ENCODE measurements at places on chromosomes 1 and 21. TPM values are rescaled to one million over a fixed set of nuclear protein-coding genes. Genes with fewer than 3 reads are reported as not detected.

GRCh38 chr1:214386747-214387146, 105.8 kb downstream of the SMYD2 start:
- no peak for DNase-seq

- no peak for DNase-seq
Observed at GRCh38 chr1:181513786-181514297, 30.5 kb downstream of the CACNA1E start.

DNA sequence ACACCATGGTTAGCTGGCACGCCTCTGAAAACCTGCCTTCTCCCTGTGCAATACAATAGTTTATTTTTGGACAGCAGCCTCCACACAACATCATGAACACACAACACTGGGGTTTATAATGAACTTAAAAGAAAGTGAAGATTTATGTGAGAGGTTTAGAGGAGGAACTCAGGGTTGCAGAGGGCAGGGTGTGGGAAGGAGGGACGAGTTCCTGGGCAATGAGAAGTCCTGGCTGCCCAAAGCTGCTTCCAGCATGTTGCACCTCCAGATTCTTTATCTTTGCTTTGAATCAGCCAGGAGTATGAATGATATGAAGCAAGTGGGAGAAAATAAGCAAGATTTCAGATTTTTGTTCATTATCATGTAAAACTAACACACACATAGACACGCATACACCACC, 11.3 kb upstream of the LRRC8D start:
- no peak for DNase-seq

TTC34 gene
- 0.59 TPM for total RNA-seq

GRCh38 chr21:16363100-16363499, 633.3 kb downstream of the USP25 start:
- DNase-seq, result no peak

DNA sequence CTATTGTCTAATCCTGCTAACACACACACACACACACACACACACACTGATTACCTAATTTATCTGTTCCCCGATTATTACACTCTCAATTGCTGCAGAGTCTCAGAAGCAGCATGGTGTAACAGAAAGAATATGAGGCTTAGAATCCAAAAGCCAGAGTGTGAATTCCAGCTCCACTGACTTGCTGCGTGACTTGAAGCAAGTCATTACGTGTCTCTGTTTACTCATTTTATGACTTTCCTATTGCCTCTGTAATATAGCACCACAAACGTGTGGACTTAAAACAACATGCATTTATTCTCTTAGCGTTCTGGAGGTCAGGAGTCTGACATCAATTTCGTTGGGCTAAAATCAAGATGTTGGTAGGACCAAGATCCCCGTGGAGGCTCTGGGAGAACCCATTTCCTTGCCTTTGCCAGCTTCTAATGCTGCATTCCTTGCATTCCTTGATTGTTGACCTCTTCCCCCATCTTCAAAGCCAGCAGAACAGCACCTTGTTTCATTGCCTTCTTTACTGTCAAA, 55.9 kb upstream of the ATP5PO start:
- DNase-seq, result no peak

CFH gene
- 27.8 TPM for total RNA-seq

ATPAF1 gene
- total RNA-seq, result 216 TPM

SPRR3 gene
- not detected for total RNA-seq

DNA sequence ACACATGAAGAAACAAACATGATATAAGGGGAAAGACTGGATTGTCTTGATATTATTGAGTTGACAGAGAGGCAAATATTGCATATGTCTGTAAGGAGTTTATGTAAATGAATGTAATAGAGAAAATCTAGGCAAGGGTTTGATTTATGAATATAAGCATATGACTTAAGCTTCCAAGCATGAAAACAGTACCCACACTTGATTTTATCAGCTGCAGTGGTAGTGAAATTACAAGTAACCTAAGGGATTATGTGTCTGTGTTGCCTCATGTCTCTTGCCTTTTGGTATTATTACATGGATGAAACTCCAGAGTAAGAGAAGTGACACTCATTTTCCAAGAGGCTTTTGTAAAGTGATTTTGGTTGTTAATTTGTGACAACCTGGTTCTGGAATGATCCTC, 1678.9 kb downstream of the KCNT2 start:
- no peak for DNase-seq

SOD1 gene
- total RNA-seq, result 433 TPM

- DNase-seq, result no peak
Observed at GRCh38 chr21:20315042-20315441, 683.2 kb upstream of the NCAM2 start.

DNA sequence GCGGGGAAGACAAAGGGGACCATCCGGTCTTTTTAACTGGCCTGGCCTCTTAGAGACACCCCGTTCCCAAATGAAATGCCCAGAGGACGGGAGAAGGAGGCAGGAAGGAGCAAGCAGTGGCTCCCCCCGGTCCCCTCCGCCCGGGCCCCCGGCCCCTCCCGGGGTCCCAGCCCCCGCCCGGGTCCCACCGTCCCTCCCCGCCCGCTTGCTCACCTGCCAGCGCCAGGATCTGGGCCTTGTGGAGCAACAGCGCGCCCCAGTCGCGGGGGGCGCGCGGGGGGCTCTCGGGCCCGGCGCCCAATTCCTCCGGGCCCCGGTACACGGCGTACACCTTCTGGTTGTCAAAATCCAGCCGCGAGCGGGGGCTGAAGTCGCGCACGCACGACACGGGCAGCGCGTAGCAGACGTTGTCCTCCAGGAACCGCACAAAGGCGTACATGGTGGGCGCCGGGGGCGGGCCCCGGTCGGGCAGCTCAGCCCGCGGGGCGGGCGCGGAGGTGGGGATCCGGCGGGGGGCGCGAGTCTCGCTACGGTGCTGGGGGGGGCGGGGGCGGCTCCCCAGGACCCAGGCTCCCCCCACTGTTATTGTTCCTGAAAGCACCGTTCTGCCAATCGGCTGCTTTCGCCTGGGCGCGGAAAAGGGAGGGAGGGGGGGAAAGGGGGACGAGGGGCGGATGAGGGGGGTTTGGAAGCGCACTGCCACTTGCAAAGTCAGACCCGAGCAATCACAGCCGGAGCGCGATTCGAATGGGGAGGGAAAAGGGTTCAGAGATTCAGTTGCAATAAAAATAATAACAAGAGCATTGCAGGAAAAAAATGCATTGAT, at the start of gene BEND5:
TSS of gene BEND5 (minus strand) at position 499 of the 826 bp plus-strand sequence. CDS start at position 439, 60 bp downstream.
- peak; percentile 64 for DNase-seq

TAS1R1 gene
- total RNA-seq, result not detected

DNA sequence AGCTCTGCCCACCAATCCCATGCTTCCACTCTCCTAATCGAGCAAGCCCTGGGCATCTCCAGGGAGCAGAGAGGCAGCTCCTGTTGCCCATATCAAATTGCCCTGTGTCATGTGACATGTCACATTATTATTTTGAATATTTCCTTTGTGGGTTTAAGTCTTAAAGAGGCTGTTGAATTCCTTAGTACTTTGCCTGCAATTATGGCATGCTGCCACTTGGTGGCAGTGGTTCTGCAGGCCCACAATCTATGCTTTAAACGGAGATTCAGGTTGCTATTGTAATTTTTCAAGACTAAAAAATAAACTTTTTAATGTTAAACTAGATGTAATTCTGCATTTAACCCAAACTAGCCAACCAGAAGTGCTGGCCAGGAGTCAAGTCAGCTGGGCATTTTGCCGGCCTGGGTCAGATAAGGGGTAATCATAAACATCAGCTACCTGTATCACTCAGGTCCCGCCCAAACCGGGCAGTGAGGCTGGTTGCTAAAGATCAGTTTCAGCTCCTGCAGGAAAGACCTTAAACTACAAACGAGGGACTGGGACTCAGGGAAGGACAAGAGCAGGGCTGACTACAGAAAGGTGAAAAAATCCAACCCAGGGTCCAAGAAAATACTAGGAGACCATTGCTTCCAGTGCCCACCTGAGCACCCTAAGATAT, 37.3 kb upstream of the ARHGEF16 start:
- no peak for DNase-seq

- DNase-seq, result peak; percentile 72
Observed at GRCh38 chr21:44708213-44708865, 3.0 kb downstream of the TSPEAR start.

- no peak for DNase-seq
Observed at GRCh38 chr1:235990330-235990795, 74.5 kb downstream of the NID1 start.

NBPF3 gene
- total RNA-seq, result 4.2 TPM

DNA sequence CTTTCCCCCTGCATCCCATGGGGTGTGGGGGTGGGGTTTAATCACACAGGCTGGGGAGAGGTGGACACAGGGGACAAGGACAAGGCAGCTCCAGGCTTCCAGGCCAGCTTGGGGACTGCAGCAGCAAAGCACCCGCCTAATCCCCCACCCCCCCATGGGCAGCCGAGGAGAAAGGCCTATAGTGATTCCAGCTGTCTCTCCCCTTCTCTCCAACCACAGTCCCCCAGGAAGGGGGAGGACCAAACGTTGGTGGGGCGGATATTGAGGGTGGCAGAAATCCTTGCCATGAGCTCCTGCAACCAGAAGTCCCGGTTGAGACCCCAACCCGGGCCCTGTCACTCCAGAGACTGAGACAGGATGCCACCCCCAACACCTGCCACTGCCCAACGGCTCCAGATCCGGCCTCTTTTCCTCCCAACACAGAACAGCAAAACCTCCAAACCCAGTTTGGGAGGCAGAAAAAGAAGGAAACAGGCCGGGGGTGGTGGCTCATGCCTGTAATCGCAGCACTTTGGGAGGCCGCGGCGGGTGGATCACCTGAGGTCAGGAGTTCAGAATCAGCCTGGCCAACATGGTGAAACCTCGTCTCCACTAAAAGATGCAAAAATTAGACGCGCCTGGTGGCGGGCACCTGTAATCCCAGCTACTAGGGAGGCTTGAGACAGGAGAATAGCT, 1.7 kb downstream of the EPHA2 start:
- DNase-seq, result no peak

SLAMF7 gene
- 0.50 TPM for total RNA-seq

RNF223 gene
- total RNA-seq, result not detected

DNA sequence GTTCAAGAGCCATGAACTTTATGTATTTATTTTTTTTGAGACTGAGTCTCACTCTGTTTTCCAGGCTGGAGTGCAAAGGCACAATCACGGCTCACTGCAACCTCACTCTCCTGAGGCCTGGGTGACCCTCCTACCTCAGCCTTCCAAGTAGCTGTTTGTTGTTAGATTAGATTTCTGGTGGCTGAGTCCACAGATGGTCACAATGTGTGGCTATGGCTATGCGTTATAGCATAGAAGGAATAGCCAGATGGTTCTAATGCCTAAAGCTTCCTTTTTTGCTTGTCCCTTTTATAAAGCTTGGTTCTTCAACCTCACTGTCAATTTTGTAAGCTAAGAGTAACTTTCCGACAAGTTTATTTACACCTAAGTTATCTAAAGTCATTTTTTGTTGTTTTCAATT, 62.3 kb upstream of the FMN2 start:
- DNase-seq, result no peak

TRPM2 gene
- 1.5 TPM for total RNA-seq

GRCh38 chr1:184379111-184379752, 7.6 kb upstream of the C1orf21 start:
- no peak for DNase-seq

- DNase-seq, result no peak
Observed at GRCh38 chr1:245978915-245979314, 528.2 kb downstream of the SMYD3 start.

GRCh38 chr1:228852024-228852423, 116.7 kb downstream of the RHOU start:
- DNase-seq, result peak; percentile 35

- no peak for DNase-seq
Observed at GRCh38 chr1:158000507-158000906, 7.1 kb downstream of the KIRREL1 start.

CNR2 gene
- not detected for total RNA-seq

- DNase-seq, result no peak
Observed at GRCh38 chr1:25795946-25796810, 3.8 kb upstream of the SELENON start.

GRCh38 chr1:24640288-24640687, 2.8 kb upstream of the SRRM1 start:
- DNase-seq, result peak; percentile 51

DNA sequence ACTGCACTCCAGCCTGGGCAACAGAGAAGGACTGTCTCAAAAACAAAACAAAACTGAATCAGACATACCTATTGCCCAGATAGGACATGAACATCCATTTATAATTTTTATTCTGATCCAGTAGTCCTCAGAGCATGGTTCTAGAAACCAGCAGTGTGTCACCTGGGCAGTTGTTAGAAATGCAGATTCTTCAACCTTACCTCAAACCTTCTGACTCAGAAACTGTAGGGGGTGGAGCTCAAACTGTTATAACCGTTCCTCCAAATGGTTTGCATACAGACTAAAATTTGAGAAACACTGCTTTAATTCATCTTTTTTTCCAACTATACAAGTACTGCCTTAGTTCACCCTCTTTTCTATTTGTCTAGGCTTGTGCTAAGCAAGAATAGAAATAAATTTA, 6.0 kb downstream of the NASP start:
- DNase-seq, result no peak

GRCh38 chr1:228527596-228527995, 40.4 kb downstream of the RNF187 start:
- DNase-seq, result no peak

DNA sequence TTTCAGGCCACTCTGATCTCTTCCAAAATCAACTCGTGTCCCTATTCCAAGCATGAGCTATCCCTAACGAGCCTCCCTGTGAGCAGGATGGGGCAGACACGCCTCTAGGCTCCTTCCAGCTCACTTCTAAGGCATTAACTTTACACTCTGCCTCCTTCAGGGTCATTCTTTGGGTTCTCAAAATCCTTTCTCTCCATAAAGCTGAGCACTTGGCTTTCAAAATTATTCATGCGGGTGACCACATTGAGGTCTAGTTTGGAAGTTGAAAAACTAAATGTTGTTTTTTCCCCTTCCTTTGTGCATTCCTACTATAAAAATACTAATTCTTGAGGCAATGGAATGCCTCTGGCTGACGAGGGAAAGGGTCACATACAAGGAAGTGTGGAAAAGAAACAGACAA, 33.5 kb upstream of the BMP8B start:
- DNase-seq, result no peak

GRCh38 chr1:45348020-45348419, 7.8 kb upstream of the MUTYH start:
- DNase-seq, result no peak

GRCh38 chr1:203116091-203116820, 11.3 kb upstream of the ADORA1 start:
- DNase-seq, result no peak

GRCh38 chr1:72635719-72636118, 353.4 kb upstream of the NEGR1 start:
- DNase-seq, result no peak

C1orf185 gene
- total RNA-seq, result not detected

FMO1 gene
- 0.59 TPM for total RNA-seq
